ENCODE measurements at places on chromosomes 7 and 10. TPM values are rescaled to one million over a fixed set of nuclear protein-coding genes. Genes with fewer than 3 reads are reported as not detected.

Gene TSPAN12
- total RNA-seq = not detected

GRCh38 chr7:23276376-23276775, 22.8 kb upstream of the MALSU1 start:
- H3K27ac ChIP-seq = no peak overlapping the region
- no peak overlapping the region for H3K4me3 ChIP-seq
- no peak for DNase-seq
- peaks cover 2% of the 10 kb centered on the region for H3K27me3 ChIP-seq
- H3K36me3 ChIP-seq = no peaks in the 10 kb centered on the region

DNA sequence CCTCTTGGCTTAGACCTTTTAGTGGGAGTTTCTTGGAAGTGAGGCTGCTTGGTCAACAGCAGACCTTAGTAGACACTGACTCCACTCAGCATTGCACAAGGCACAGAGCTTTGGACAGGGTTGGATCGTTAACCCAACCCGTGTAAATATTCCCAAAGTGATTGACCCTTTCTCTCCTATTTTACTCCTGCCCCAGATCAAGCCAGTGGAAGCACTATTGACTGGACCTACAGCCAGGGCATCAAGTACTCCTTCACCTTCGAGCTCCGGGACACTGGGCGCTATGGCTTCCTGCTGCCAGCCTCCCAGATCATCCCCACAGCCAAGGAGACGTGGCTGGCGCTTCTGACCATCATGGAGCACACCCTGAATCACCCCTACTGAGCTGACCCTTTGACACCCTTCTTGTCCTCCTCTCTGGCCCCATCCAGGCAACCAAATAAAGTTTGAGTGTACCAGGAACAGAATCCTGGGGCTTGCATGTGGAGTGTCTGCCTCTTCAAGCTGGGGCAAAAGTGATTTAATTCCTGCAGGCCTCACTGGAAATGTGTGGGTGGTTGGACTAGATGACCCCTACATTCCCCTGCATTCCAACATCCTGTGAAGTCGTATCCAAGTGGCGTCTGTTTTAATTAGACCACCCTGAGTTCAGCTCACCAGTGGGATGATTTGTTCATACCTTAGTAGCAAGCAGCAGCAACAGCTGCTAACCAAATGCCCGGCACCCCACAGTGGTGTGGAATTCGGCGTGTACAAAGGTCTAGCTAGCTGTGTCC, 7.5 kb downstream of the CPA1 start:
- H3K27ac ChIP-seq = no peak overlapping the region
- no peak for DNase-seq
- H3K27me3 ChIP-seq = no peaks in the 10 kb centered on the region
- no peaks in the 10 kb centered on the region for H3K36me3 ChIP-seq
- peaks cover 2% of the 10 kb centered on the region for H3K4me1 ChIP-seq
- no peak overlapping the region for H3K4me3 ChIP-seq

DNA sequence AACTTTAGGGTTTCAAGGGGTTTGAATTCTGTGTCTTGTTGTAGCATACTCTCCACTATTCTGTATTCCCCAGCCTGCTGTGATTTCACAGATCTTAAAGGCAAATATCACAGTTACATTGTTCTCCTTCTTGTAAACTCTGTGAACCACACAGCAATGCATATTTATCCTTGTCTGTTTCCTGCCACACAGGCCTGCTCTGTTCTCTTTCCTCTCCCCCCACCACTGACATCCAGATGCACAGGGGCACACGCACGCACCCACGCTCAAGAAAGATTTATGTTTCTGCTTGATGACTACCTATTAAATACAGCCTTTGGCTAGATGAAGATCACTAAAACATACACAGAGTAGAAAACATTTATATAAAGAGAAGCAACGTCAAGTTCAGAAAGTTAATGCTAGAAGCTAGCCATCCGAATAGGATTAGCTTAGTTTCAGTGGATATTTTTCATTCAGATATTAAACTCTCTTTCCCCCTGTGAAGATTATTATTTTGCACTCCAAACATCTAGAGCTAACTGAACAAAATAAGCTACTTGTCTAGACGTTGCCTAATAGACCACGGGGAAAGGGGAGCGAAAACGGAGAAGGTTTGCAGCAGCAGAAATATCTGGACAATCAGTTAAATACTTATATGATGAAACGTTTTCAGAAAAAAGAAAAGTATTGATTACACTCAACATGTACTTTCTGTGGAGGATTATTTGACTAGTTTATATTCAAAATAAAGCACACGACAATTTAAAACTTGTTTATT, 193.1 kb upstream of the SEMA3C start:
- no peaks in the 10 kb centered on the region for H3K4me1 ChIP-seq
- no peak overlapping the region for H3K4me3 ChIP-seq
- H3K27ac ChIP-seq = no peak overlapping the region
- no peak for DNase-seq
- no peaks in the 10 kb centered on the region for H3K27me3 ChIP-seq

- peaks cover 9% of the 10 kb centered on the region for H3K27me3 ChIP-seq
- no peaks in the 10 kb centered on the region for H3K36me3 ChIP-seq
- no peak for DNase-seq
Measured at GRCh38 chr7:50534690-50535290, 30.4 kb downstream of the DDC start.

- H3K27me3 ChIP-seq = no peaks in the 10 kb centered on the region
- DNase-seq = no peak
- H3K36me3 ChIP-seq = no peaks in the 10 kb centered on the region
- H3K4me1 ChIP-seq = peaks cover 19% of the 10 kb centered on the region
- H3K4me3 ChIP-seq = no peak overlapping the region
- no peak overlapping the region for H3K27ac ChIP-seq
Measured at GRCh38 chr10:31942892-31943291, 14.3 kb upstream of the ARHGAP12 start.

Gene MMRN2
- not detected for total RNA-seq

DNA sequence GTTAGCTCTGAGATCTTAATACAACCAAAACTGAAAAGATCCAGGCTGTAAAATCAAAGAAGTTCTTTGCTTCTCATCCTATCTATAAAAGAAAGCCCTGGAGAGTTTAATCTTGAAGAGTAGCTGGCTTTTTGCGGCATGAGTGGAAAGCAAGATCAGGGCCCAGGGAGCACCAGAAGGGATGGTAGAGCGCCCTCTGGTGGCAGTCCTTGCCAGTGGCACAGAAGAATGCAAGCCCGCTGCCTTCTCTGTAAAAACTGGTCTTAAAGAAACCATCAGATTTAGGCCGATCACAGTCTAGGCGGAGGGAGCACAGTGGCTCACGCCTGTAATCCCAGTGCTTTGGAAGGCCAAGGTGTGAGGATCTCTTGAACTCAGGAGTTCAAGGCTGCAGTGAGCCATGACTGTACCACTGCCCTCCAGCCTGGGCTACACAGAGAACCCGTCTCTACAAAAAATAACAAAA, 35.6 kb downstream of the CPN1 start:
- no peaks in the 10 kb centered on the region for H3K4me1 ChIP-seq
- no peak overlapping the region for H3K27ac ChIP-seq
- DNase-seq = peak; percentile 87
- no peak overlapping the region for H3K4me3 ChIP-seq
- no peaks in the 10 kb centered on the region for H3K36me3 ChIP-seq

Gene CDHR3
- total RNA-seq = 2.7 TPM

DNA sequence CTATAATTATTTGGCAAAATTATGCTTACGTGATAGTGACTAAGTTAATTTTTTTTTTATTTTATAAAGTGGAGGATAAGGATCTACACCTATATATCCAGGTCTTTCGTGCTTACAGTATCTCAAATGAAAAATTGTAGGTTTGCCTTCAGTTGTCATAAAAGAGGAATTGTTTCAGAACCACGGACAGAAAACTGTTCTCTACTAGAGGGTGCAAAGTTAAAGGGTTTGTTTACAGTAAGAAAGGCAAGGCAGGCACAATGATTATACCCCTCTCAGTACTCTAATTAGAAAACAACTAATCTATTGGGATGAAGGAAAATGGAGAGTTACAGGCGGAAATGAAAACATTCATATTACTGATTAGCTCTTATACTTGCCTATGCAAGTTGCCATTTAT, 1.5 kb downstream of the PCLO start:
- H3K4me3 ChIP-seq = no peak overlapping the region
- H3K36me3 ChIP-seq = no peaks in the 10 kb centered on the region
- DNase-seq = no peak
- no peak overlapping the region for H3K27ac ChIP-seq
- peaks cover 11% of the 10 kb centered on the region for H3K27me3 ChIP-seq

DNA sequence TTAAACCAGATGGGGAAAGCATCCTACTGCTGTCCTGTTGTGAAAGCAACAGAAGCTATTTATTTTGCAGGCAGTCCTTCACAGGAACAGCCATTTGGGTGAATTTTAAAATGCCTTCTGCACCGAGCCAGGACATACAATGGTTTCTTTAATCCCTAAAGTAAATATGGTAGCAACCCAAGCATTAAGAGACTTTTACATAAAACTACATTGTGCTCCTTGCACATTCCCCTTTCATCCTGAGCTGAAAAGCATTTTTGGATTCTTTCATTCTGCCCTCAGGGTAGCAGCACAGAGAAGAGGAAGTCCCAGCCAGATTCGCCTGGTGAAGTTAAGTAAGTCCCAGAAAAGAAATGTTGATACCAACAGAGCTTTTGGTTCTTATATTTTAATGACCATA, 84.0 kb upstream of the FAM3C start:
- no peak for DNase-seq
- no peak overlapping the region for H3K4me3 ChIP-seq
- peaks cover 6% of the 10 kb centered on the region for H3K27me3 ChIP-seq
- peaks cover 2% of the 10 kb centered on the region for H3K4me1 ChIP-seq
- H3K36me3 ChIP-seq = no peaks in the 10 kb centered on the region

DNA sequence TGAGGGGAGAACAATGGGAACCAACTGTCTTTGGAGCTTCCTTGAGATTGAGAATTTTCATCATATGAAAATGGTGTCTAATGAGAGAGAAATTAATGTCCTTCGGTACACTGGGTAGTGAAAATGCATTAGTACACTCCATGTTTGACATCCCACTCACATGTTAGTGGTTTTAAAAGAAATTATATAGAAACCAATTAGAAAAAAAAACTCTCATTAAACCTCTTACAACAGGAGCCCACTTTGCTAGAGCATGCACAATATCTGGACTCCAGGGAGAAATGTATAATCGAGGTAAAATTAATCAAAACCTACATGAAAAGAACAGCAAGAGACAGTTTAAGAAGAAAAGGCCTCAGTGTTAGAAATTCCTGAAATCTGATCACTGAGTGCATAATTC, 79.2 kb upstream of the KCNIP2 start:
- H3K4me3 ChIP-seq = no peak overlapping the region
- peaks cover 10% of the 10 kb centered on the region for H3K4me1 ChIP-seq
- H3K27me3 ChIP-seq = no peaks in the 10 kb centered on the region
- no peak overlapping the region for H3K27ac ChIP-seq

Gene CPVL
- not detected for total RNA-seq

- no peak overlapping the region for H3K27ac ChIP-seq
- DNase-seq = peak; percentile 58
- H3K4me1 ChIP-seq = peaks cover 35% of the 10 kb centered on the region
- H3K36me3 ChIP-seq = no peaks in the 10 kb centered on the region
Measured at GRCh38 chr10:132554991-132555647, 17.5 kb downstream of the INPP5A start.

DNA sequence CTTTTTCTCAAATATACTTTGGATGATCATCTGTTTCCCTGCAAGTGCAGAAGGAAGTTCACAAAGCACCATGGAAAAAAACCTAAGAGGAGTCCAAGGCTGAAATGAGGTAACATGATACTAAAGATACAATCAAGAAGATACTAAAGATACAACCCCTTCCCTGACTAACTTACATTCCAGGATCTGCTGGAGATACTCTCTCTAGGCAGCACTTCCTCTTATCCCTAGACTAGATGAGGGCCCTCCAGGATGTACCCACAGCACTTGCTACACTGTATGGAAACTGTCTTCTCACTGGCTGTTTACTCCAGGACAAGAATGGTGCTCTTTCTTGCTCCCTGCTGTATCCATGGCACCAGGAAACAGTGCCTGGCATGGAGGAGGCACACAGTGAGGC, 116.4 kb upstream of the NFE2L3 start:
- DNase-seq = no peak
- no peak overlapping the region for H3K4me3 ChIP-seq
- peaks cover 4% of the 10 kb centered on the region for H3K4me1 ChIP-seq
- H3K36me3 ChIP-seq = no peaks in the 10 kb centered on the region

DNA sequence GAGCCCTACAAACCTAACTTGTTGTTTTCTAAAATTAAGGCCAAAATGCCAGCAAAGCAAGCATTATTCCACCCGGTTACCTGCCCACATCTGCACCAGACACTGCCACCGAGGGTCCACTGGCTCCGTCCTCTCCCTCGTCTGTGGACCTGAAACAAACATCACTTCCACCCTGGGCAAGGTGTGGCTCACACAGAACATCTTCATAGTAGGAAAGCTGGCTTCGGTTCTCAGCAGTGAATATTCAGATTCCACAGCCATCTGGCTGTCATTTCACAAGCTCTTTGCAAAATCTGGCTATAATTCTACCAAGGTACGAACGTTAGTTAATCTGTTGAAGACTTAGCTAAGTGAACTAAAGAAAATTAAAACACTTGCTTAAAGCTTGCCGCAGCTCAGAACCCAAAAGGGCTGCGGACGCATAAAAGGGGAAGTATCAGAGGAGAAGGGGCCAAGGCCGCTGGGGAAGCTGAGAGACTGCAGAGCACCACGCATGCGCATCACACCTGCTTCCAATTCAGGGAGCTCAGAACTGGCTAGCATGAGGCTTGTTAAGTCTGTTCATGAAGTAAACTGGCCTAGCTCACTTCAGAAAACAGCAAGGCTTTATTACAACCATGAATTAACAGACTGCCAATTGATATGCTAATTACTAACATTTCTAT, 46.1 kb downstream of the PTPRN2 start:
- DNase-seq = peak; percentile 11
- no peak overlapping the region for H3K27ac ChIP-seq
- H3K4me1 ChIP-seq = no peaks in the 10 kb centered on the region
- no peak overlapping the region for H3K4me3 ChIP-seq
- H3K36me3 ChIP-seq = no peaks in the 10 kb centered on the region

Gene NKX2-3
- not detected for total RNA-seq

DNA sequence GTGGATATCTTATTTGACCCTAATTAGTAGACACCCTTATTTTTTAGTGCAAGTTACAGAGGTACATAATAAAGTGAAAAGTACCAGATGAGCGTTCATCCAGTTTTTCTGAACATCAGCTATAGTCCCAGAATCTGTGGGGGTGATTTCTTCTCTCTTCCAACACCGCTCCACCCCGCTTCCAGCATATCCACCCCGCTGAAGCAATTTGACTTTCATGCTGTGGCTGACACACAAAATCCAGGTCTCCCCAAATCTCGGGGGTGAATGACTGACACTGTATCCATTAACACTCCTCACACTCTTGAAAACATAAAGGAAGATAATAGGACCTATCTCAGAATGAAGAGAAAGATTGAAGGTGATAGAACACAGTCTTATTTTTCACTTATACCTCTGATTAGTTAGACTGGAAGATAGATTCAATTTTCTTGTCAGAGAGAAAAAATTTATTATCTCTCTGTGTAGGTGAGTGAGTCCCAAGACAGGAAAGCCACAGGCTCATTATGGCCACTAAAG, 143.4 kb downstream of the ANLN start:
- H3K36me3 ChIP-seq = peaks cover 3% of the 10 kb centered on the region
- H3K4me3 ChIP-seq = no peak overlapping the region
- DNase-seq = no peak
- no peak overlapping the region for H3K27ac ChIP-seq
- H3K4me1 ChIP-seq = peaks cover 3% of the 10 kb centered on the region
- H3K27me3 ChIP-seq = no peaks in the 10 kb centered on the region

- no peak for DNase-seq
- no peaks in the 10 kb centered on the region for H3K27me3 ChIP-seq
- no peak overlapping the region for H3K27ac ChIP-seq
- H3K4me3 ChIP-seq = no peak overlapping the region
Measured at GRCh38 chr10:60298408-60299389, 91.0 kb downstream of the ANK3 start.

Gene THSD7A
- total RNA-seq = not detected
